ENCODE measurements at places on chromosomes 2 and 18. TPM values are rescaled to one million over a fixed set of nuclear protein-coding genes. Genes with fewer than 3 reads are reported as not detected.

The SP5 gene
- total RNA-seq, result 4.3 TPM

The DUSP19 gene
- 5.1 TPM for total RNA-seq

The ACADL gene
- not detected for total RNA-seq

The LRRTM4 gene
- not detected for total RNA-seq

The ZDBF2 gene
- 15.2 TPM for total RNA-seq

The SERPINB2 gene
- 0.74 TPM for total RNA-seq

The TTC39C gene
- total RNA-seq, result 6.4 TPM

The COQ10B gene
- total RNA-seq, result 42.9 TPM

The MYCN gene
- total RNA-seq, result 3.7 TPM
